ENCODE measurements at places on chromosomes 12 and 14.

DNA sequence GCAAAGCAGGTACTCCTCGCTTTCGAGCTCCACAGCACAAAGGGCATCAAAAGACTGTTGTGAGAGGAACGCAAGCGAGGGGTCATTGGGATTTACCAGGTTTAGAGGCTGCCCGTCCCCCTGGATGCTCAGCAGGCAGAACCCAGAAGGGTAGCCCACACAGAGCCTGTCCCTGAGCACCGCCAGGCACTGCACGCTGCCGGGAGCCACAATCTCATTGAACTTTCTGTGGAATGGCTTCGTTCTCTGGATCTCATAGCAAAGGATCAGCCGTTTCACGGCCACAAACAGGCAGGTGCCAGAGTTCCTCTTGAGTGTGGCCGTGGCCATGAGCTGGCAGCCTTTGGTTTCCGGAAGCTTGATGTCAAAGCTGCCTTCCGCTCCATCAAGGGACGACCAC, 21.5 kb downstream of the AMN start:
- H3K4me3 ChIP-seq, result no peak overlapping the region
- no peak for ATAC-seq
- no peak overlapping the region for H3K27ac ChIP-seq
- no peaks in the 10 kb centered on the region for H3K36me3 ChIP-seq

- peaks cover 16% of the 10 kb centered on the region for H3K36me3 ChIP-seq
- peaks cover 21% of the 10 kb centered on the region for H3K4me1 ChIP-seq
- no peak overlapping the region for H3K27ac ChIP-seq
- no peak for ATAC-seq
Measured at GRCh38 chr12:116200812-116201211, 76.7 kb downstream of the MED13L start.

DNA sequence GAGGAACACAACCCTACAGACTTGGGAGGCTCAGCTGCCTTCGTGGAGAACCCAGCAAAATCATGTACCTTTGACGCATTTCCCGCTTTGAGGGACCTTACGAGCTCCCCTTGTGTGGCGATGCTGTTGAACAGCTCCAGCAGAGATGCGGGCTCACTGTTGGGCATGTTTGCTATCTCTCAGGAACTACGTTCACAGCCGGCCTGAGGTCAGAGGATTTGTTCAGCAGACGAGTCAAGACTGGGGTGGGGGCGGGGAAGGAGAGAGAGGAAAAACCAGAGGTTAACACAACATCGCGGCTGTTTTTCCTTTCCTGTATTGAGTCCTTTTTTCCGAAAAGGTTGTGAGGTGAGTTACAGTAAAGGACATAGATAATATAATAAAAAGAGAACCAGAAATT, 45.9 kb downstream of the SLC25A47 start:
- H3K4me1 ChIP-seq, result peaks cover 42% of the 10 kb centered on the region
- peak; percentile 10 for ATAC-seq
- H3K27me3 ChIP-seq, result no peaks in the 10 kb centered on the region
- peak overlapping the region; percentile 70 for H3K27ac ChIP-seq
- H3K4me3 ChIP-seq, result peak overlapping the region; percentile 87
- H3K36me3 ChIP-seq, result peaks cover 100% of the 10 kb centered on the region

- no peaks in the 10 kb centered on the region for H3K27me3 ChIP-seq
- H3K4me3 ChIP-seq, result no peak overlapping the region
- H3K36me3 ChIP-seq, result peaks cover 18% of the 10 kb centered on the region
Measured at GRCh38 chr14:73365727-73366126, 92.6 kb downstream of the NUMB start.

GRCh38 chr14:100804558-100805309, 21.2 kb upstream of the MEG3 start:
- no peak for ATAC-seq
- no peaks in the 10 kb centered on the region for H3K36me3 ChIP-seq
- H3K27ac ChIP-seq, result no peak overlapping the region
- H3K4me1 ChIP-seq, result no peaks in the 10 kb centered on the region

DNA sequence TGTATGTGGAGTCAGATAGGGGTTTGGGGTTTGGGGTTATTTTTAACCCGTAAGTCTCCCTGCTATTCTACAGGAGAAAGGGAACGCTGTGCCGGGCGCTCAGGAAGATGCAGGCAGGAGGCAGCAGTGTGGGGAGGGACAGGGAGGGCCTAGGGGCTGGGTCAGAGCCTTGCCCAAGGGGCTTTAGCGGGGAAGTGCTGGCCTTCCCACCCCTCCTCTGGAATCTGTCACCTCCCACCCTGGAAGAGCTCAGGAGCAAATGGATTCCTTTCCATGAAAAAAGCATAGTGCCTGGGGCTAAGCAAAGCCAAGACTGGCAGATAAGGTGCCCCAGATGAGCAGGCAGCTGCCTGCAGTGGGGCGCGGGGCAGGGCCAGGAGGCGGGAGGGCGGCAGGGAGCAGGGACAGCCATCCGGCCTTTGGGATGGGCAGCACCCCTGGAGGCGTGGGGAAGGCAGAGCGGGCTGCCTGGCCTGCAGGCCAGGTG, 7.3 kb upstream of the INF2 start:
- no peak overlapping the region for H3K4me3 ChIP-seq
- no peak overlapping the region for H3K27ac ChIP-seq
- H3K4me1 ChIP-seq, result peaks cover 11% of the 10 kb centered on the region
- no peaks in the 10 kb centered on the region for H3K36me3 ChIP-seq
- ATAC-seq, result no peak
- H3K27me3 ChIP-seq, result no peaks in the 10 kb centered on the region

GRCh38 chr12:120993496-120993895, 15.2 kb downstream of the HNF1A start:
- no peak overlapping the region for H3K4me3 ChIP-seq
- peaks cover 20% of the 10 kb centered on the region for H3K27me3 ChIP-seq
- ATAC-seq, result no peak
- peaks cover 4% of the 10 kb centered on the region for H3K4me1 ChIP-seq
- no peak overlapping the region for H3K27ac ChIP-seq
- H3K36me3 ChIP-seq, result no peaks in the 10 kb centered on the region

DNA sequence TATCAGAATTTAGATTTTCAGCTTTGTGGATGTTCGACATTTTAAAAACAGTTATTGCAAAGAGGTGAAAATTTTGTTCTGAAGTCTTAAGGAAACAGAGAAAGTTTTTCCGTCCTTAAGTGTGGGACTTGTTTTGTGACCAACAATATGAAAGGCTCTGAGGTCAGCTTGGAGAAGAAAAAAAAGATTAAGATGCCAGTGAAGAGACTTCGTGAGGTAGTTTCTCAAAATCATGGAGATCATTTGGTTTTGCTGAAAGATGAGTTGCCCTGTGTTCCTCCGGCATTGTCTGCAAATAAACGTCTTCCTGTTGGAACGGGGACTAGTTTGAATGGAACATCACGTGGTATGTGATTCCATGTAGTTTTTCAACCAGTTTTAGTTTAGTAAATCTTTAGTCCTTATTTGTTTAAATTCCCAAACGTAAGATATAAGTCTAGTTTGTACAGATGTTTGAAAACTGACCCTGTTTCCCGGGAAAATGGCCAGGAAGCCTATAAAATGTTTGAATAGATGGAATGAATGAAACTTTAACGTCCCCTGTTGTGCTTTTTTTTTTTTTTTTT, 682 bp downstream of the KIAA0586 start:
- peaks cover 65% of the 10 kb centered on the region for H3K36me3 ChIP-seq
- no peak for ATAC-seq
- no peaks in the 10 kb centered on the region for H3K27me3 ChIP-seq
- H3K27ac ChIP-seq, result peak overlapping the region; percentile 93
- H3K4me3 ChIP-seq, result peak overlapping the region; percentile 86
- H3K4me1 ChIP-seq, result peaks cover 26% of the 10 kb centered on the region

GRCh38 chr12:110548678-110549077, 34.4 kb downstream of the PPTC7 start:
- no peak overlapping the region for H3K27ac ChIP-seq
- ATAC-seq, result peak; percentile 34
- H3K27me3 ChIP-seq, result no peaks in the 10 kb centered on the region
- H3K36me3 ChIP-seq, result peaks cover 80% of the 10 kb centered on the region

GRCh38 chr12:126160912-126161311, 1095.7 kb downstream of the AACS start:
- peaks cover 3% of the 10 kb centered on the region for H3K27me3 ChIP-seq
- H3K36me3 ChIP-seq, result no peaks in the 10 kb centered on the region
- H3K27ac ChIP-seq, result no peak overlapping the region
- ATAC-seq, result no peak
- H3K4me3 ChIP-seq, result no peak overlapping the region
- no peaks in the 10 kb centered on the region for H3K4me1 ChIP-seq

- H3K27me3 ChIP-seq, result no peaks in the 10 kb centered on the region
- no peak overlapping the region for H3K4me3 ChIP-seq
- no peak overlapping the region for H3K27ac ChIP-seq
- H3K36me3 ChIP-seq, result no peaks in the 10 kb centered on the region
Measured at GRCh38 chr12:4190366-4191063, 83.0 kb upstream of the CCND2 start.

GRCh38 chr12:53601296-53601847, 24.8 kb downstream of the ATF7 start:
- no peak overlapping the region for H3K27ac ChIP-seq
- ATAC-seq, result no peak
- H3K4me1 ChIP-seq, result peaks cover 10% of the 10 kb centered on the region
- H3K27me3 ChIP-seq, result no peaks in the 10 kb centered on the region
- peaks cover 56% of the 10 kb centered on the region for H3K36me3 ChIP-seq
- H3K4me3 ChIP-seq, result no peak overlapping the region

DNA sequence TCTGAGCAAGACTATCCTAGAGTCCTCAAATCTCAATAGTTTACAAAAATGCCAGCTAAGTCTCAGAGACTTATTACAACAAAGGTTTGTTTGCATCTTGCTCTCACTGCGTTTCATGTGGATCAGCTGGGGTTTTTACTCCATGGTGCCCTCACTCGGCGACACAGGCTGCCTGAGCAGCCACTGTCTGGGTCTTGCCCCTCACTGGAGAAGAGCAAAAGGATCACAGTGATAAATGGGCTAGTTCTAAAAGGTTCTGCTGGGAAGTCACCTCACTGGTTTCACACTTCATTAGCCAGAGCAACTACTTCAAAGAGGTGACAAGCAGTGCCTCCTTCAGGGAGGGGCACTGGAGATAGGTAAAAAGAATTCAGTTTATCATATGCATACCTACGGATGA, 392.0 kb downstream of the RPL10L start:
- no peak for ATAC-seq
- no peaks in the 10 kb centered on the region for H3K4me1 ChIP-seq
- no peaks in the 10 kb centered on the region for H3K27me3 ChIP-seq
- H3K36me3 ChIP-seq, result no peaks in the 10 kb centered on the region
- H3K4me3 ChIP-seq, result no peak overlapping the region

DNA sequence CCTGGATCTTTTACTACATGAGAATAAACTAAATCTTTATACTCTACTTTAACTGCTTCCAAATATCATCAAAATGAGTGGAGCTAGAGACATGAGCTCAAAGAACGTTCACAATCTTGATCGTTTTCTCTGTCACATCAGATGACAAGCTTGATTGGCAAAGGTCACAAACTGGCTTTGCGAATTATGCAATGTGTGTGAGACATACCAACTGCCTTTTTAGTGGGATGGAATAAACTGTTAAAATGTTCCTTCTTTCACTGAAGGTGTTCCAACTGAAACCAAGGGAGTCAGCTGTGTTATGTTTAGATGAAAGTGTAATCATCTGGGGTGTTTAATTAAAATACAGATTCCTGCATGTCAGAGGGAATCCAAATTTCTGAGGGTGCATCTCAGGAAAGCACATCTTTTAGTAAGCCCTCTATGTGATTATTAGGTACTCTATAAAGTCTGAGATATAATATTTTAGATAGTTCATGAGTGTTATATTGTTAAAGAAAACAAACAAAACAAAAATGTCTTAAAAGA, 21.9 kb downstream of the KITLG start:
- no peaks in the 10 kb centered on the region for H3K4me1 ChIP-seq
- no peak overlapping the region for H3K27ac ChIP-seq
- H3K36me3 ChIP-seq, result no peaks in the 10 kb centered on the region
- peaks cover 2% of the 10 kb centered on the region for H3K27me3 ChIP-seq

GRCh38 chr14:54362759-54363437, 33.9 kb upstream of the CDKN3 start:
- no peak overlapping the region for H3K27ac ChIP-seq
- H3K4me3 ChIP-seq, result no peak overlapping the region
- H3K4me1 ChIP-seq, result no peaks in the 10 kb centered on the region
- peaks cover 39% of the 10 kb centered on the region for H3K27me3 ChIP-seq

DNA sequence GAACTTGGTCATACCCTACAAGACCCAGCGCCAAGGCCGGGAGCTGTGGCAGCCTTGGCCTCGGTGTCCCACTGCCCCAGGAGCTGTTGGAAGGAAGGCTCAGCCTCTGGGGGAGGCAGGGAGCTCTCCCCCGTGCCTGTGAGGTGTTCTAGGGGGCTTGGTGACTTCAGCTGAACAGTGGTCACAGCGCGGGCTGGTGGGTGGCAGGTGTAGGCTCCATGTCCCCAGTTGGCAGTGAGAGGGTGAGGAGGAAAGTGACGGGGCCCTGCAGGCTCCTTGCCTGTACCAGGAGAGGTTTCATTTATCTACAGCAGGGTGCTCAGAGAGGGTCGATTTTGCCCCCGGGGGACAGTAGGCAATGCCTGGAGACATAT, 47.5 kb downstream of the DLK1 start:
- no peak for ATAC-seq
- peaks cover 13% of the 10 kb centered on the region for H3K27me3 ChIP-seq
- H3K36me3 ChIP-seq, result no peaks in the 10 kb centered on the region
- no peak overlapping the region for H3K4me3 ChIP-seq

DNA sequence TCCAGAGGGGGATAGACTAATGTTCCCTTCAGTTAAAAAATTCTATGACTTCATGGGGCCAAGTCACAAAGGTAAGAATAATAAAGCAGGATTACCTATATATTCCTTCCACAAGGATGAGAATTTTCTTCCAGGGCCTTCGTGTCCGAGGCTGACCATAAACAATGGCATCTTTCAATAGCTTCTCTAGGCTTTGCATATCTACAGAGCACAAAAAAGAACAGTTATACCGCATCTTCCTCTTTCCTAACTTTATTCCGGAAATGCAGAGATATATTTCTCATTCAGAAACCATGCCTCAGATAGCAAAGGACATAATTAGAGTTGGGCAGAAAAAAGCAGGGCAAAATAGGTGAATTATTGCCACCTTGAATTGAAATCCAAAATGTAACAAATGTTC, 58.3 kb upstream of the ISM2 start:
- peaks cover 8% of the 10 kb centered on the region for H3K4me1 ChIP-seq
- peak overlapping the region; percentile 45 for H3K27ac ChIP-seq
- no peak for ATAC-seq

DNA sequence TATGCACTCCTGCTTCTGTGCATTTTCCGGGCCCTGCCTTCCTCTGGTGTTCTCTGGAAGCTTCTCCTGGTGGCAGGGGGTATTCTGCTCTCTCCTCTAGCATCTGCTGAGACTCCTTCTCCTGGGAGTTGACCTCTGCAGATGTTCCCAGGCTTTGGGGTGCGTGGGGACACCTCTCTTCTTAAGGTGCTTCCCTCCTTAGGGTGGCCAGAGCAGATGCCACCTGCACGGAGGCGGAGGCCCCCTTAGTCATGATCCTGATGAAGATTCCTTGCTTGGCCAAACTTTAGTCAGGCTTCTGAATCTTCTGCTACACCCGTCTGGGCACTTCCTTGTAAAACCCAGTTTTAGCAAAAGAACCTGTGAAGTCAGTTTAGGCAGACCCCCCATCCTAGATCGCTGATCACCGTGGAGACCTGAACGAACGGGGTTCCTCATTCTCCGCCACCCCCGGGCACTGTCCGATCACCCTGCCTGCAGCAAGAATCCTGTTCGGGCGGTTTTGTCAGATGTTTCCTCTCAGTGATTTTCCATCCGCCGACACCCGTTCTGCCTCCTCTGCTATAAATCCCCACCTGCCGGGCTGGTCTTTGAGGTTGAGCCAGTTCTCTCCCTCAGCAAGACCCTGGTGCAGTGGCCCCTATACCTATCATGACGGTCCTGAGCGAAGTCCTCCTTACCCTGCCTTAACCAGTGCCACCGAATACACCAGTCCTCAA, 111.9 kb downstream of the CALM1 start:
- H3K27ac ChIP-seq, result peak overlapping the region; percentile 21
- H3K27me3 ChIP-seq, result peaks cover 21% of the 10 kb centered on the region
- H3K4me1 ChIP-seq, result no peaks in the 10 kb centered on the region
